NCI-H526 (cell line): ENCODE measurements at places on chromosomes 6 and 20.

DNA sequence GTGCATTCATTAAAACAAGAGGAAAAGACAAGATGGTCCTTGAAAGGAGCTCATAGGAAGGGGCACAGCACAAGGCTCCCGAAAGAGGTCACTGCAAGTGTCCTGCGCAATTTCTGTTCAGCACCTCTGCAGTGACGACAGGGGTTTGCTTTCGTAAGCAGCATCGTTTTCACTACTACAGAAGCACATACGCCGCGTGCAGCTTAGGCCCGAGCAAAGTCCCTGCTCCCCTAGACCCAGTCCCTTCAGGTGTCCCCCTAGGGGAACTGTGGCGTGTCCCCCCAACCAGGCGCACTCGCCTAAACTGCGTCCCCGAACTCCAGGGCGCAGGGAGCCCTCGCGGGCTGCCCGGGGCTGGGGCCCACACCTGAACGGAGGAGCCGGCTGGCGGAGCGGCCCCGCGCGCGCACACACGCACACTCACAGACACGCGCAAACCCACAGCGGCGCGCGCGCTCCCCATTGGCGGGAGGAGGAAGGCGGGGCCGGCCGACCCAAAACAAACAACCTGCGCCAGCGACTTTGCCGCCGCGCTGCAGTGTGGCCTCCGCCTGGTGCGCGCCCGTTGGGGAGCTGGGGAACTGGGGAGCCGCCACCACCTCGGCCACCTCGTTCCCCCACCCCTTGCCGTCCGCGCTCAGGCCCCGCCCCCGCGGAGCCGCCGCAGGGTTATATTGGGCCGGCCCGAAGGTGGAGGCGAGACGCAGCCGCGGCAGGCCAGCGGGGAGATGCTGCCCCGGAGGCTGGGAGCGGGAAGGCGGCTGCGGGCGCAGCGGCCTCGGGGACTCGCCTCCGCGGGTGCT is at the start of gene FOXQ1:
Gene FOXQ1, plus strand, starts transcription at position 699 of the 803 bp plus-strand sequence. CDS start 607 bp downstream, outside the sequence.
- DNase-seq = no peak

GRCh38 chr6:36724514-36725390 is 27.1 kb downstream of the RAB44 start:
- peak; percentile 83 for DNase-seq

GRCh38 chr6:135779213-135779612 is 72.3 kb upstream of the PDE7B start:
- DNase-seq = no peak

GRCh38 chr20:61841551-61841950 is 224.1 kb downstream of the TAF4 start:
- DNase-seq = no peak

DNA sequence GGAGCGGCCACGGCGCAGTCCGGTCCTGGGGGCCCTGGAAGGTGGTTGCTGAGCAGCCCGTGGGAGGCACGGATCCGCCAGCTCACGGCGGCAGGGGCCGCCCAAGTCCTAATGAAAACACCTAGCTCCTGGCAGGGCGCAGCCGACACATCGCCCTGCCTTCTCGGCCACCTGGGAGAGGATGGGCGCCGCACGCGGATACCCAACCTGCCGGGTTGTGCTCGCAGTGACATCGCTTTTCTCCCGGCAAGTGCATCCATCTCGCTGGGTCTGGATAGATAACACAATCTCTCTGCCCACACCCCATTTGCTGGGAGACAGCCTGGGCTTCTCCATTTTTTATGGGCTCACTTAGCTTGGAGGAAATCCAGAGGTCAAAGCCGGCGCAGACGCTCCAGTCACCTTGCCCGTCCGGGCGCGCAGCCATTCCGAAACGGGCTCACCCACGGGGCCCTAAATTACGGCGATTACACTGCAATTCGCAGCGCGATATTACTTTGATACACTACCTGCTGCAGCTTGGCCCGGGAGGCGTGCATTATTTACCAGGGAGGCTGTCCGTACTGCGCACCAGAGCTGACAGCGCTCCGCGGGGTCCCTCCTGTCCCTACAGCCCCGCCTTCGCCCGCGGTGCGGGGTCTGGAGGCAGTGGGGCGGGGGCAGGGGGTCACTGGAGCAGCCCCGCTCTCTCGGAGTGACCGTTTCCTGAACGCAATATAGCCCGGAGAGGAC is 36.2 kb upstream of the CCDC167 start:
- no peak for DNase-seq

GRCh38 chr20:58044286-58044685 is 184.2 kb downstream of the ANKRD60 start:
- DNase-seq = no peak

DNA sequence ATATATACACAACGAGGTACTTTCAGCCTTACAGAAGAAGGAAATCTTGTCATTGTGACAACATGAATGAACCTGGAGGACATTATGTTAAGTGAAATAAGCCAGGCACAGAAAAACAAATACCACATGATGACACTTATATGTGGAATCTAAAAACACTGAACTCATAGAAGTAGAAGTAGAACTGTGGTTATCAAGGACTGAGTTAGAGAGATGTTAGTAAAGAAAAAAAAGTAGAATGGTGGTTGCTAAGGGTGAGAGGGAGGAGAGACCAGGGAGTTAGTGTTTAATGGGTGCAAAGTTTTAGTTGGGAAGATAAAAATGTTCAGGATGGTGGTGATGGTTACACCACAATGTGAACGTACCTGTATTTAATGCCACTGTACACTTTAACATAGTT is 4.8 kb upstream of the STX11 start:
- no peak for DNase-seq

- no peak for DNase-seq
These were observed 4.2 kb upstream of the RNF182 start for GRCh38 chr6:13920552-13920951.

DNA sequence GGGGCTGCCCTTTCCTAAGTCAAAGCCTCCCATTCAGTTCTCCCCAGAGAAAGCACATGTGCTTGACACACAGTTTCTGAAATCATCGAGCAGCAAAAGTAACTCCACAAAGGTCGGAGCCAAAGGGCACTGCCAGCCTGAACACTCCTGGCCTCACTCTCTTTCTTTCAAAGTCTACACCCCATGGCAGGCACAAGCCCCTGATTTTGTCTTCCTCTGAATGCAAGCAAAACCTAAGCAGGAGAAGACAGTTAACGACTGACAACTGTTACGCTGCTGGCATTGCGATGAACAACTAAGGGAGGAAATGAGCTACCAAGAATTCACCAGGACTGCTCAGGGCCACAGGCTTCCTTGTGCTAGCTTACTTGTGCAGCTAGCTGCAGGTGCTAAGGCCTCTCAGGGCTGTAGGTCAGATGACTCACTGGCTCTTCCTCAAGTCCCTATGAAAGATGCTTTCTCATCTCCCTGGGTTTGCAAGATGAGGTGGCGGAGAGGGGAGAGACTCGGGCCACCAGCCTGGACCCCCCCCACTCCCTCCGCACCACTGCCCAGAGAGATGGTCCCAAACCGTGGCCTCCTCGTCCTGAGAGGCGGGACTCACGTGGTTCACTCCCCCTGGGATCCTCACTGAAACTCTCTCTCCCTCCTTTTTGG is 208.2 kb downstream of the DLL1 start:
- DNase-seq = no peak

DNA sequence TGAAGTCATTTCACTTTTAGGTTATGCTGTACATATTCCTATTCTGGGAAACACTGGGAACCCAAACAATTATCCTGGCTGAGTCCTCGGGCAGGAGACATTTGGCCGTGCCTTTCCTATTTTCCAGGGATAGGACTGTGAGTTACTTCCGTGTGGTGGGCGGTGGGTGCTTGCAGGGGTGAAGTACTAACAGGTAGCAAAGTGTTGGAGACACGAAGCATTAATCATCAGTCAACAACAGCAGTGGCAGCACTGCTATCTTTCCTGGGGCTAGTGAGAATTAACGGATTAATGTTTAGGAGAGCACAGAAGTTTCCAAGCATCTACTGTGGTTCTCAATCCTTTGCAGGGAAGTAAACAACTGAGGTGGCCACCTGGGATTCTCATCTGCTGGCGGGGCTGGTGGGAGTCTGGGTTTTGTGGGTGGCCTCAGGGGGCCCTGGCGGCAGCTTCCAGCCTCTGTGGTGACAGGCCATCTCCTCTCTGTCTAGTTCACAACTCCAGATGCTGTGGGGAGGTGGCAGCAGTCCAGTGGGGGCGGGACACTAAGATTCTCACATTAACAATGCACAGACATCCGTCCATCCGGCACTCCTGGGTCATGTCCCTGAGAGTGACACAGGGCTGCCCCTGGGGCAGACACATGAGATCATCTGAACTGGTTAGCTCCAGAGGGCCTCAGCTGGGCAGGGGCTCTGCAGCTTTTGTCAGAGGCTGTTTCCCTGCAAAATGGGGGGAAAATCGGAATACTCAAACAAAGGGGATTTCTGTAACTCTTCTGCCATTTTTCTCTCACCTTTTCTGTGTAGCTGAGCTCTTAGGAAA is 90.9 kb downstream of the GJA10 start:
- DNase-seq = no peak

DNA sequence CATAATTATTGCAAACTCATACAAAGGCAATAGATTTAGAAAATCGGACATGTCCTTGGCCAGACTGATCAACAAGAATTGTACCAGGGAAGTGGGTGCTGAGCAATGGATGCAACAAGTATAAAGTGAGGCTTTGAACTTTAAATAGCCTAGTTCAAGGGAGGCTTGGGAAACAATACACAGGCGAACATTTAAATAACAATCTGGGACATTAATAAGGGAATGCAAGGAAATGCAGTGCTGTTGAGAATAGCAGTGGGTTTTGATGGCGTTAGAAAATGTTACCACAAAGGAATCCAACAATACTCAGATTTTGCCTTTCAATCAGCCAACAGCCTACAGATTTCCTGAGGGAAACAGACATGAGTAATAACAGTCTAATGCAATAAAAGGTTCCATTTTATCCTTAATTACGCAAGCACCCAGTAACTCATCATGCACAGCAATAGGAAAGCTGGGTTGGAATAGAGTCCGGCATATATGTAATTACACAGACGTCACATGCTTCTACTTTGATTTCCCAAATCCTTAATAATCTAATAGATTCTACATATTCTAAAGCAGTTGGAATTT is 134.6 kb downstream of the PHACTR1 start:
- no peak for DNase-seq

GRCh38 chr20:19995220-19995863 is 21.8 kb upstream of the NAA20 start:
- peak; percentile 77 for DNase-seq

- DNase-seq = no peak
These were observed 319.1 kb downstream of the CD83 start for GRCh38 chr6:14436592-14437132.

DNA sequence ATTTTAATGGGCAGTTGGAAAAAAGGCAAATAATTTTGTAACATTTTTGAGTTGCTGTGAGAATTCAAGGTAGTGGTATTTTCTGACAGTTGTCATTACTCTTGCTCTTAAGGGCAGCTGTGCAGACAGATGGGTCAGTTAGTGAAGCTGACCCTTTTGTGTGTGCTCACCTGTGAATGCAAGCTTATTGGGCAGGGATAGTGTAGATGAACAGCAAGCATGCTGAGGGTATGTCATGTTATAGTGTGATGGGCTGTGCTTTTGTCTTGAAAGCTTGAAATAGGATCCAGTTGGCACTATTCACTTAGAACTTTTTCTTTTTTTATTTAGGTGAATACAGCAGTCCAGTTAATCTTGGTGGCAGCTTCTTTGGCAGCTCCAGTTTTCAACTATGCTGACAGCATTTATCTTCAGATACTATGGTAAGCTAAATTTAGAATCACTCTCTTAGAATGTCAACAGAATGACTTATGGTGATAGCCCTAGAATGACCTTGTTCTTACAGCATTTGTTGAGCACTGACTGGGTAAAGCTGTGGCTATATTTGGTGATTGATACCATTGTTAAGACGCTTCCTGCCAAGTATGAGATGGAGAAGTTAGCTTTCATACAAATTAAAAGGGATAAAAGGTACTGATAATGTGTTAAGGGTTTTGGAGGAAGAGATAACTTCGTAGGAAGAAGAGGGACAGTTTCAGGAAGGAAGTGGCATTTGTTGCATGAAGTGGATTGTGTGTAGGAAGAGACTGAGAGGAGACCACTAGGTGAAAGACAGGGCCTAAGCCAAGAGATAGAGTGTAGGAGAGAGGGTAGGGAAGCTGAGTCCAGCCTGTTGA is 19.5 kb downstream of the LRRN4 start:
- no peak for DNase-seq

- DNase-seq = no peak
These were observed 215.2 kb downstream of the TMEM242 start for GRCh38 chr6:157107915-157108651.

GRCh38 chr6:79630883-79631692 is at the start of gene SH3BGRL2:
TSS of gene SH3BGRL2 (plus strand) at chr6:79631329. CDS start at chr6:79631462, 133 bp downstream.
- DNase-seq = peak; percentile 95

- no peak for DNase-seq
These were observed 745.7 kb downstream of the RFPL4B start for GRCh38 chr6:113092795-113093194.

- no peak for DNase-seq
These were observed 27.8 kb downstream of the CHRNA4 start for GRCh38 chr20:63333241-63333836.

GRCh38 chr20:43238266-43238665 is 48.6 kb upstream of the PTPRT start:
- DNase-seq = peak; percentile 74

GRCh38 chr6:85390775-85391174 is 59.1 kb upstream of the NT5E start:
- no peak for DNase-seq

DNA sequence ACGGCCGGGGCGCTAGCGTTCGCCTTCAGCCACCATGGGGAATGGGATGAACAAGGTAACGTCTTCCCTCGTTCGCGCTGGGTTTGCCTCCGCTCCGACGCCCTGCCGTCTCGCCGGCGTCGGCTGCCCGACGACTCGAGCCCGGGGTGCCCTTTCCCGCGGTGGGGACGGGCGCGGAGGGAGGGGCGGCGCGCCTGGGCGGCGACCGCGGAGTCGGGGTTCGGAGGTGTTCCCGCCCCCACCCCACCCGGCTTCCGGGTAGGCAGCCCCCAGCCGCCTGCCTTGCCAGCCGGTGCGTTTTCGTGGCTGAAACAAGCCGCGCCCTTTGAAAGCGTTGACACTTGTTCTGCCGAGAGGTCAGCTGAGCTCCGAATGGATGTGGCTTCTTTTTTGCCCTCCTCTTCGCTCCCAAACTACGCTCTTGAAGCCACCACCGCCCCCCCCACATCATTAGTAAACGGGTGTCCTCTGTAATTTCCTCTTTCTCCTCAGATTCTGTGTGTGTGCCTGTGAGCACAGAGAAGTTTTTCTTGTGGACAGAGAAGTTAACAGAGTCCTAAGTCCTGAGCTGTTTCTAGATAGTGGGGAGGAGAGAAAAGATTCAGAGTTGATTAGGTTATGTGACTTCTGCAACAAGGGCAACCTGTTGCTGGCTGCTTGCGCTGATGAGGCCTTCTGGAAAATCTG is 362 bp downstream of the DUSP22 start:
- no peak for DNase-seq

DNA sequence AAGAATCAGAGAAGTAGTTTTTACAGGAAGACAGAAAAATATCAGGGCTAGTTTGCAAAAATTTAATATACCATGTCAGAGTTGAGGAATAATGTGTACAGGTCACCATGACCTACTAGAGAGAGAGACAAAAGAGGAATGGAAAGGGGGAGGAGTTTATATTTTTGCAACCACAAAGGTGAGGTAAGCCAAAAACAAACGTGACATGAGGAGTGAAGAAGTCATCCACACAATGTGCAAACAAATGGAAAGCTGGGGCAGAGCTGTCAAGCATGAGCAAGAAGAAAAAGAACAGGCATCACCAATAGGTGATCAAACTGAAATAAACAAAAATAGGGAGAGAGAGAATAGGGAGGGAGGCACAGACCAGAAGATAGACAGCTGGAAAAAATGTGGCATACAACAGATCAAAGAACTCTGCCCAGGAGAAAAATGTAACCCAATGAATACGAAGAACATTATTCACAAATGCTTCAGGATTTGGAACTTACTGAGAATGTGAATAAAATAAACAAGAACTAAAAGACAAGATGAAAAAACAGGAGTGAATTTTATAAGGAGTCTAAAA is 15.5 kb downstream of the RARS2 start:
- DNase-seq = no peak
